ENCODE measurements at places on chromosomes 2 and 18.

- DNase-seq = no peak
These were observed 124.4 kb downstream of the GRB14 start for GRCh38 chr2:164496881-164497280.

GRCh38 chr18:11027862-11028261 lies 121.5 kb downstream of the PIEZO2 start:
- DNase-seq = no peak

GRCh38 chr2:101265893-101266499 lies 13.3 kb downstream of the CNOT11 start:
- DNase-seq = no peak

DNA sequence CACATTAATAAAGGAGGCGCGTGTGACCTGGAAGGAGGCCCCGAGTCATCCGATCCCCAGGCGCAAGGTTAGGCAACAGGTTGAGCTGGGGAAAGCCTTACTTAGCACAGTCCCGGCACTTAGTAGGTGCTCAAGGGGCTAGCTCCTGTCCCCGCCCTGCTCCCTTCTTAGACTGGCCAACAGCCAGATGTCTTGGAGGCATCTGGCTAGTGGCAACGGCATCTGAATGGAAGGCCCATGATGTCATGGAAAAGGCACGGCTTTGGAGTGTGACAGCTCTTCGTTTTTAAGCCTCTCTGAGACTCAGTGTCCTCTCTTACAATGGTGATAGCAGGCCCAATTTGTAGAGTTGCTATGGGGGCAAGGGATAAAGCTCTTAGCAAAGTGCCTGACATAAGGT lies 258.3 kb downstream of the CYRIA start:
- DNase-seq = no peak

- DNase-seq = no peak
These were observed 8.5 kb downstream of the FAM161A start for GRCh38 chr2:61845320-61845719.

GRCh38 chr2:97751752-97752151 lies 38.4 kb downstream of the ZAP70 start:
- no peak for DNase-seq
